ENCODE measurements at places on chromosomes 3 and 15.

DNA sequence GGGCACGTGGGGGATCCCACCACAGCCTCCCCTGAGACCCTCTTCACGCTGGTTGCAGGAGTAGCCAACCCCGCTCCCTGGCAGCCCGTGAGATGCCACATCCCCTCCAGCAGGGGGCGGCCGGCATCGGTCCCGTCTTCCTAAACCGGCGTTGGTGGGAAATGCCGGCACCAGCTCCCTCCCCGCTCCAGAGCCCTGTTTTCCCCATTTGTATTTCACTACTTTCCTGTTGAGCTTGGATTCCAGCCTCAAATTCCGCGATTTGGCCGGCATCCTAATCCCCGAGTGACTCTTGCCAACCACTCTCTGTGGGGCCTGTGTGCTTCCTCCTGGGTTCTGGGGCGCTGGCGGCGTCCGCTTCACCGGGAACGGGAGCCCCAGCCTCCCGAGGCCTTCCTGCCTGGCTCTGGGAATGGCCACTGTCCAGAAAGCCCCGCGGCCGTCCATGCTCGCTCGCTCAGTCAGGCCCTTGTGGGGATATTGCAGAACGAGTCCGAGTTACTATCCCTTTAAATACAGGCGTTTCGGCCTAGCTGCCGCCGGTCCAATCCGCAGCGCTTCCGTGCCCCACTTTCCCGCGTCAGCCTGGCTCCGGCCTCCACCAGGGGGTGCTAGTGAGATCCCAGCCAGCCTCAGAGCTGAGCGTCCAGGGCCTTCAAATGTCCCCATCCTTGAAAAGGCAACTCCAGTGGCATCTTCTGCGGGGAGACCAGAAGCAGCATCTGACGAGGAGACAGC lies 8.1 kb upstream of the ADAMTS17 start:
- peak; percentile 32 for DNase-seq

GRCh38 chr3:142909282-142909681 lies 20.4 kb upstream of the PCOLCE2 start:
- no peak for DNase-seq

DNA sequence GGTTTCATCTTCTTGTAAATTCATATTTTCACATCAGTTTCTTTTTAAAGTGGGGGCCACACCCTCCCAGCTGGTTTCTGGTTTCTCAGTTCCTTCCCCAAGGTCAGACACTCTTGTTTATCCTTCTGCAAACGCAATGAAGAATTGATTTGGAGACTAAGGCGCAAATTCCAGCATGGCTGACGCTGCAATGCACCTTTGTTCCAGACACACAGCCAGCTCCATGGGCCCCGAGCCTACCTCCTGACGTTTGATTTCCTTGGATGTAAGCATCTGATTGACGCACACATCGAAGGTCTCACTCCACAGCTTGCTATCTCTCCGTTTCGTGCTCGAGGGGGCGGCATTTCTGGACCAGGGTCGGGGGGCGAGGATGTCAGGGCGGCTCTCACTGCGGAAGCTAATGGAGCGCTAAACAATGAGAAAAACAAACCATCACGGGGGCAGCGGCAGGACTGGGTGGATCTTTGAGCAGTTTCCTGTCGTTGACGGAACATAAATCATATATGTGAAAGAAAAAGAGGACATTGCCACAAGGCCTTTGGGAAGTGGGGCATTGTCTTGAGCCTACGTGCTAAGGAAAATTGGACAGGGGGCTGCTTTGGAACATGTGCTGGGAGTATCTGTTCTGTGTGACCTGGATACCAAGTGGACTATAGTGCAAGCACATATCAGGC lies 46.9 kb downstream of the ARHGEF3 start:
- DNase-seq, result peak; percentile 16

DNA sequence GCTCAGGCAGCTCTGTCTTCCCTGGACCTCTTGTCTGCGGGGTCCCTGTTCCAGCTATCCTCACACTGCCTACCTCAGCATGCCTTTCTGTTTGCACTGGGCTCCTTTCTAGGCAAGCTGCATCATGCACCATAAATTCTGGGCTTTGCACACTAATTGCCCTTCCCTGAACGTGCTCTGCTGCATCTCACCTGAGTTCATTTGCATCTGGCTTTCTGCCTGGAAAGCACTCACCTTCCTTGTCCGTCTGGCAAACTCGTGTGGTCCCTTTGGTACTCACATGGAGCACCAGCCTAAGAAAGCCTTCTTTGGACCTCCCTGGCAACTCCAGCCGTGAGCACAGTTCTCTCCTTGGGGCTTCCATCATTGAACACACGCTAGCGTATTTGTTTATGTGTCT lies 365.6 kb downstream of the SV2B start:
- DNase-seq, result no peak

DNA sequence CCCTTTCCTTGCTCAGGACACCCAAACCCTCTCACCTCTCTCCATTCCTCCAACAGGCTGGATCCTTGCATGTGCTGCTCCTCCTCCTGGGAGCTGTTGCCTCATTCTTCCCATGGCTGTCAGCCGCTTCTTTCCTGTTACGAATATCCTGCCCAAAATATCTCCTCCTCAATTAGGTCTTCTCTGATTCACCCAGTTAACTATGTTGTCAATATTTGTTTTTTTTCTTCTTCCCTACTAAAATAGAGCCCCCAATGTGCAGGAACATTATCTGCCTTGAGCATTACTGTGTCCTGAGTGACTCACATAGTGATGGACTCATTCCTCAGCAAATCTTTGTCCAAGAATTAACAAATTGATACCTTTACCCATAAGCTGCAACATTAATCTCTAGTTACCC lies 357.2 kb downstream of the CLSTN2 start:
- DNase-seq, result no peak

DNA sequence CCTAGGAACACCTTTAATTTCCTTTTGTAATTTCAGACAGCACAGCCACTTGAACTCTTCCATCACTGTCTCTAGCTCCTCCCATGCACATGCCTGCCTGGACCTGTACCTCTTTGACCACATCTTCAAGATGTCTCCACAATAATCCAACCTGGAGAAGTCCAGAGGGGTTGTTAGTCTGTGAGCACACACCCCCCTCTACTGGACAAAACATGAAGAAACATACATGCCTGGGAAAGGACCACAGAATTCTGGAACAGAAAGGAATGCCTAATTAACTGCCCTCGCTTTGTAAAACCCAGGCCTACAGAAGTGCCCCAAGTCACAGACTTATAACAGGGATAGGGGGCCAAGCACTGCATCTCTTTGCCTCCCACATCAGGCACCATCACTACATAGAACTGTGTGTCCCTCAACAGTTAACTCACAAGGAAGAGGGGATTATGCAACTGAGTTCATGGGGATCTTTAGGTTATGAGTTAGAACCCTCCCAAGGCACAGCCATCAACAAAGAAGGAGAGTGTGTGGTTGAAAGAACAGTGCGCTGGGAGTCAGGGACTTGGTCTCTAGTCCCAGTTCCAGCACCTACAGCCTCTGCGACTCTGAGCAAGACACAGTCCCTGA lies 61.7 kb downstream of the FMN1 start:
- DNase-seq, result peak; percentile 32

- no peak for DNase-seq
Observed at GRCh38 chr3:16439848-16440708, 73.4 kb downstream of the RFTN1 start.

- peak; percentile 84 for DNase-seq
Observed at GRCh38 chr15:96330450-96331143, at the start of gene NR2F2. TSS of gene NR2F2 (plus strand) at chr15:96330700. CDS start at chr15:96332106, 1,406 bp downstream.

DNA sequence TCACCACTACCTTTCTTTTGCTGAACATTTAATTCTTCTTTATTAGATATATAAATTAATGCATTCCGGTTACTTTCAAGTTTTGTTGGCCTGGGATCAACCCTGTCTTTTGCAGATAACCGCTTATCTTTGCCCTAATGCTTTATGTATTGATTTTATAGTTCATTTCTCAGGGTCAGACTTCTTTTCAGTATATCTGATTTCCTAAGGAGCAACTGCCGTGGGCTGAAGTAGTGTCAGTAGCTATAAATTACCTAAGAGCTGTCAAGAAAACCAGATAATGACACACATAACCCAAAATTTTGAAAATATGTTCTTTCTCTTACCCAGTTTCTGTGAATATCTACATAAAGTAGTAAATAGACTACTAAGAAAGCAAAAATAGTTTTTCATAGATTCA lies 38.0 kb downstream of the COL6A5 start:
- DNase-seq, result no peak

DNA sequence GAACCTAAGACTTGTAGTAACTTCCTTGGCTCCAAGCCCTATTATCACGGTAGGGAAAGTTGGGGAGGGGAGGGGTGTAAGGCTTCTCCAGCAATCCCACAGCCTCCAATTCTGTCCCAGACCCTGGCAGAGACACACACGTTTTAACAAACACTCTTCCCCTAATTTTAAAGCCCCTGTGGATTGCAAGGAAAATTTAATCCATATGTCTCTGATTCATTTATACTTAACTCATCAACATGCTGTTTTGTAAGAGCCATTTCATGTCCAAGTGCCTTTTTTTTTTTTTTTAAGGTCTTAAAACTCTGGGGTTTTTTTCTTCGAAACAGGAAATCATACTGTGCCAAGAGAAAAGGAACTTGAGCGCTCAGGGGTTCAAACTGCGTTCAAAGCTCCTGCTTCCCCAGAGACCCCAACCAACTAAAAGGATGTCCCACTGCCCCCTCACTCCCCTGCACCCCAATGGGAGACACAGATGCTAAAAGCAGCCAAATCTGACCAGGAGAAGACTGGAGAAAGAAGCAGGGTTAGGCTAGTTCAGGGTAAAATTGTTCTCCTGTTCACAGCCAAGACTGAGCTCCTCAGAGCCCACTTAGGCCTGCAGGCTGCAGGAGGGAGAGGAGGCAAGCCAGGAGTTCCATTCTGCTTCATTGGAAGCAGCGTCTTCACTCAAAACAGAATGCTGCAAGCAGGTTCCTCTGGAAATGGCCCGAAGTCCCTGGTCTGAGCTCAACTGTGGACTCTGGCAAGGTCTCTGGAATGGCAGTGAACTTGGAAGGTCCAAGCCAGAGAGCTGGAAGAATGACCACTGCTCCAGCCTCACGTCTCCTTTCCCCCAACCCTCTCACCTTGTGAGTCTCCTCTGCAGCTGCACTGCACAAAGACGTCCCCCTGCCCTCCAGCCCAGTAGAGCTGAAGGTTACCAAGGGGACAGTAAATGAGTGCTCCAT lies 172.5 kb downstream of the NTRK3 start:
- DNase-seq, result no peak

GRCh38 chr3:151082880-151083838 lies 2.3 kb upstream of the MED12L start:
- DNase-seq, result no peak

DNA sequence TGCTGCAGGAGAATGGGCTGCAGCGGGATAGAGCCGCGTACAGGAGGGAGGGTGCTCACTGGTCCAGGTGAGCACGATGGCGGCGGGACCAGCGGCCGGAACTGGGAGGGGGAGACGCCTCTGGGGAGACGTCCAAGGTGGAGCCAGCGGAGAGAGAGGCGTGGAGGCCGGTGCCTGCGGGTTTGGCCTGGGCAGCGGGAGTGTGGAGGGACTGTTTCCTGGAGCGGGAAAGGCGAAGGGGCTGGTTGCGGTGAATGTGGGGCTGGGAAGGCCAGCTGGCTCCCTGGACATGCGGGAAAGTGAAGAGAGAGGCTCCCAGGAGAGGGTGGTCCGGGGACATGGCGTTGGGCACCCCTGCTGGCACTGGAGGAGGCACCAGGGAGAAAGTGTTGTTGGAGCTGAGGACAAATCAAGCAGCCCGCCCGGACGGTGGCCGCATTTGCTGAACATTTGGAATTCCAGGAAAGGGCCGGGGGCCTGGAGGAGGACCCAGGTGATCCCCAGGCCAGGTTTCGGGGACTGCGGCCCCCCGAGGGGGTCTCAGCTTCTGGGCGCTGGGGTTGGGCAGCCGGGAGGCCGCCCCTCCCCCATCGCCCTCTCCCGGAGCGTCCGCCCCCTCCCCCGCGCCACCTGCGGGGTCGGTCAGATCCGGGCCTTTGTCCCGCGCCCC lies 34.3 kb downstream of the DNAJB8 start:
- DNase-seq, result no peak

DNA sequence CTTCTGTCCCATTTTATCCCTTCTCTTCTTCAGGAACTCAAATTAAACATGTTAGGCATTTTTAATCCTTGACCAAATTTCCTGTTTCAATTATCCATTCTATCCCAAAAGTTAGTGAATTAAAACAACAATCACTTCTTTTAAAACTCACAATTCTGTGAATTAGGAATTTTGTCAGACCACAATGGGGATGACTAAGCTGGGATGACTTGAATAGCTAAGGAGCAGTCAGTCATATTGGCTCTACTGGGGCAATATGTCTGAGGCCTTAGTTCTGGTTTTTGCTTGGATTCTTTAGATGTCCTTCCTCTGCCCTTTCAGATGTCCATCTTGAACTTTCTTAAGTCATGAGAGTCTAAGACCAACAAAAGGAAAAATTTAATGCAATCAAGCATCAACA lies 178.2 kb upstream of the TGFBR2 start:
- no peak for DNase-seq

GRCh38 chr3:170128977-170129431 lies 52.5 kb downstream of the PHC3 start:
- no peak for DNase-seq

DNA sequence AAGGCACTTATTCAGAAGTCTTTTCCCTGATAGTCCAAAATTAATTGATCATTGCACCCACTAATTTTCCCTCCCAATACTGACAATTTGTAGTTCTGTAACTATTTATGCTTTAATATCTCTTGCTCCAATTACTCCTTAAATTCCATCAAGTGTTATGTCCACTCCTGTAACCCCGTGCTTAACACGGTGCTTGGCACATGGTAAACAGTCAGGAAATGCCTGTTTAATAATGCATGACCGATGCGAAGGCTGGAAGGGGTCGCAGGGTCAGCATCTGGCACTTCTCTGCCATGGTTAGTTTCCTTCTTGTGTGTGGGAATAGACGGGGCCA lies 553 bp upstream of the SEC22A start:
- no peak for DNase-seq

DNA sequence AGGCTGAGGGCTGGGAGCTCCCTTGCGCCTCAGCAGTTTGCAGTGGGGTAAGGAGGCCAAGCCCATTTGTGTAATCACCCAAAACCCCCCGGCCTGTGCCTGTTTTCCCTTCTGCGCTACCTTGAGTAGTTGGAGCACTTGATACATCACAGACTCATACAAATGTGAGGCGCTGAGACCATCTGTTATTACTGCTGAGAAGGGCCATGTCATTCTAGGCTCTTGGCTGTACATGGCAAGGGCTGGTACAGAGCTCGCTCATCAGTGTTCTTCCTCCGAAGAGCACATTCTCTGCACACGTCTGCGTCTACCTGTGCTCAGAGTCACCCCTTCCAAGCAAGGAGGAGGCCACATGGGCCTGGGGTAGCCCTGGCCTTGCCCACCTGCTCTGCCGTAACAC lies 9.3 kb downstream of the PLA2G4B start:
- DNase-seq, result no peak

DNA sequence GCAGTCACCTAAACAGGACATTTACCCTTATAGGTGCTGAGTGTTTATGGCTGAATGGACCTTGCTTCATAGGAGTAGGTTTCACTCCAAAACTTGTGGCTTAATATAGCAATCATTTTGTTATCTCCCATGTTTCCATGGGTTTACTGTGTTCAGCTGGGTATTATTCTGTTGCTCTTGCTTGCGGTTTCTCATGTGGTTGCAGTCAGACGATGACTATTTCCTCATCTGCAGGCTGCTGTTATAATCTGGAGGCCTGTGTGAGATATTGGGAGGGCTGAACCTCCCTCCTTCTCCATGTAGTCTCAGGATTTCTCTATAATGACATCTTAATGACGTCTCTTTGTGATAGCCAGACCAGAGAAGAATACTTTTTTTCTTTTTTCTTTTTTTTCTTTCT lies 98.1 kb downstream of the ZPLD1 start:
- DNase-seq, result no peak

GRCh38 chr3:63037116-63037515 lies 161.9 kb upstream of the CADPS start:
- no peak for DNase-seq

Data from NCI-H2227 treated with DMSO at 0.1 percent for 48 hours (cell line).